Immature natural killer cell (primary cell): ENCODE measurements at places on chromosomes 4 and X. TPM values are rescaled to one million over a fixed set of nuclear protein-coding genes. Genes with fewer than 3 reads are reported as not detected.
A peak's percentile ranks its signal among the peaks of the same experiment; 100 is the strongest.

- peak; percentile 18 for DNase-seq
Measured at GRCh38 chrX:71198066-71198465, 25.0 kb upstream of the GJB1 start.

DNA sequence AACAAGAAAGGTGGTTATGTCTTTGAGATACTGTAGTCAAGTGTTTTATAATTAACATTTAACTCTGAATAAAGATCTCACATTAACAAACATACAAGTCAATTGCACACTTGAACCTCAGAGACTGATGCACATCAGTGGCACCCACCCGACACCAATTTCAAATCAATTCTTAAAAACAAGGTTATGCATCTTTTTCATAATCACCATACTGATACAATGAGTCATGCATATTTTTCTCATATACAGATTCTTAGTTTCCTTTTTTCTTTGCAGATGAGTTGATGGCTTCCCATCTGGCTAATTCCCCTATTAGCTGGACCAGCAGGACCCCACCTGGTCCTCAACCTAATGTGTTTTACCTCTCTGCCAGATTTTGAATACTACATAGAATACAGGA, 136.2 kb upstream of the RPL34 start:
- DNase-seq = no peak

DNA sequence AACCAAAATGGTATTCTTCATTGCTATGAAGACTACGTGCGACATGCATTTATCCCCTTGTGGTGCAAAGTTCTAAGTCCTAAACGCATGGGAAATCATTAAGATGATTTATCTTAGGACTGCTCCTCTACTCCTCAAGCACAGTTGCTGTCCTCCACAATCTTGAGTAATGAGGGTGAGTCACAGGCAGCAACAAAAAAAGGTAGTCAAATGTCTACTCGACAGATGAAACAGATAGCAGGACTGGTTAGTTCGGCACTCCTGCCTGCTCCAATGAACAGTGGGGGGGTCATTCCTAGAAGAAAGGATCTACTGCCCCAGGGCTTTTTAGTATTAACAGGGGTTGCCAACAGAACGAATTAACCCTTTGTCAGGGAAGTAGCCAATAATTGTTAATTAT, 233.7 kb upstream of the FGF13 start:
- no peak for DNase-seq

DNA sequence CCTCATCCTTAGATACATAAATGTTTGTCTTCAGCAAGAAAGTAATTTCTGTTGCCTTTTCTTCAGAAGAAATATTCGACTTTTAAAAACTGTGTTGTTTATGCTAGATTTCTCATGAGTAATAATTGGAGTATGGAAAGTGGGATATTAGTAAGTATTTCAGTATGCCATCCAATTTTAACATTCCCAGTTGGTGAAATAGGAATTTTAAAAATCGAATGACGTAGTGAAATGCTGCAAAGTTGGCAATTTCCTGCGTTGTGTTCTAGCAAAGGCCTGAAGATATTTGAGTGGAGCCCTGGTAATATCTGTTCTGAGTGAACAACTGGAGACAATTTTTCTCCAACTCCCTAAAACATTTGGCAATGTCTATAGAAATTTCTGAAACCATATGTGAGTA, 190.1 kb downstream of the ZNF330 start:
- no peak for DNase-seq

DNA sequence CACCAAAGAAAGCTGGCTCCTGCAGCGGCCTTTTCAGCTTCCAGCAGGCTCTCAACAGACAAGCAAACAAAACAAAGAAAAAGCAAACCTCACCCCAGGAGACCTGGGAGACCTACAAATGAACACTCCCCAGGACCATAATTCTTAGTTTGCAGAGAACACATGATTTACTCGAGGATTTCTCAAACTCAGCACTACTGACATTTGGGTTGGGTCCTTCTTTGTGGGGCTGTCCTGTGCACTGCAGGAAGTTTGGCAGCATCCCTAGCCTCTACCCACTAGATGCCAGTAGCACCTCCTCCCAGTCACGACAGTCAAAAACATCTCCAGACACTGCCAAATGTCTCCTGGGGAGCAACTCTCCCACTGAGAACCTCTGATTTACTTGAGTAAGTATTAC, 21.9 kb downstream of the APOO start:
- DNase-seq = no peak

DNA sequence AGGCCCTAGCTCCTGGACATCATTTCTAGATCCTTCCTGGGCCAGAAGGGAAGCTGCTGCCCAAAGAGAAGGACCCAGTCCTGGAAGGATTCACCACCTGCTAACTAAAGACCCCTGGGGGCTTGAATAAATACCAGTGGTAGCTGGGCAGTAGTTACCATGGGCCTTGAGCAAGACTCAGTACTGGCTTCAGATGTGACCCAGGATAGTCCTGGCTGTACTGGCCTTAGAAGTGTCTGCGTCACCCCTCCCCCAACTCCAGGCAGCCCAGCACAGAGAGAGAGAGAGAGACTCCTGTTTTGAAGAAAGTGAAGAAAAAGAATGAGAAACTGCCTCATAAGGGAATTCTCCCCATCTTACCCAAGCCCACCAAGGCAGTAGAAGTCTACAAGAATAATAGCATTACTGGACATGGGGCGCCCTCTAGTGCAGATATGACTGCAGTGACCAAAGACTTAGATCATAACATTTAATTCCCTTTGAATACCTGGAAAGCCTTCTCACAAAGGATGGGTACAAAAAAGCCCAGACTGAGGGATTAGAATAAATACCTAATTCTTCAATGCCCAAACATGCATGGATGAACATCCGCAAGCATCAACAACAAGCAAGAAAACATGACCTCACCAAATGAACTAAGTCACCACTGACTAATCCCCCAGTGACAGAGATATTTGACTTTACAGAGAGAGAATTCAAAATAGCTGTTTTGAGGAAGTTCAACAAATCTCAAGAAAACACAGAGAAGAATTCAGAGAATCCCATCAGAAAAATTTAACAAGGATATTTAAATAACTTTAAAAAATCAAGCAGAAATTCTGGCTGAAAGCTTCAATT, 171.8 kb downstream of the HNRNPD start:
- no peak for DNase-seq

DNA sequence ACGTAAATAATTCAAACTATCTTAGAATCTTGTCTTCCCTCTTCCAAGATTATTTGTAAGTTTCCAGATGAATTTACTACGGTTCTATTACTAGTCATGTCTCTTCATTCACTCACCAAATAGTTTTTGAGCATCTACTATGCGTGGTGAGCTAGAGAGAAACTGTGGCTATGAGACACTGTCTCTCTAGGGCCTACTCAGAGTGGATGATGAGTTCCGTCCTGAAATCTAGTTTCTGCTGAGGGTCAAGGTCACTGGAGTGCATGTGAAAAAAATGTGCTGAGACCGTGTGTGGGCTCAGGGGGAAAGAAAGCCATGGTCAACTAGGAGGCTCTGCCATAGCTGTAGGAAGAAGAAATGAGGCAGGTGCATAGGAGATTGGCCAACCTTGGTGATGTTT, 320.2 kb upstream of the GATB start:
- no peak for DNase-seq

DNA sequence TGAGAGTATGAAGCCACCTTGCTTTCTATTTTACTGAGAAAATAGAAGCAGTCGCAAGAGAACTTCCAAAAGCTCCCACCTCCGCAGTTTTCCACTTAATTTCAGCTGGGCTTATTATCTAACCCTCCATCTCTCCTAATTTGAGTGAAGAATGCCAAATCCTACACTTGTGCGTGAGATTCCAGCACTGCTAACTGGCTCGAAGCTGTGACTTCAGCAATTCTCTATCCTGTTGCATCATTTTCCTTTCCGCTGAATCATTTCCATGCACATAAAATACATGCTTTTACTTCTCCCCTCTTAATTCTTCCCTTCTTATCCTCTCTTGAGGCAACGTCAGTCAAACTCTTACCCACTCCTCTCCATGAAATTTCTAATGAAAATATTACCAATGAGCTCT, 189.5 kb downstream of the GASK1B start:
- DNase-seq = no peak

DNA sequence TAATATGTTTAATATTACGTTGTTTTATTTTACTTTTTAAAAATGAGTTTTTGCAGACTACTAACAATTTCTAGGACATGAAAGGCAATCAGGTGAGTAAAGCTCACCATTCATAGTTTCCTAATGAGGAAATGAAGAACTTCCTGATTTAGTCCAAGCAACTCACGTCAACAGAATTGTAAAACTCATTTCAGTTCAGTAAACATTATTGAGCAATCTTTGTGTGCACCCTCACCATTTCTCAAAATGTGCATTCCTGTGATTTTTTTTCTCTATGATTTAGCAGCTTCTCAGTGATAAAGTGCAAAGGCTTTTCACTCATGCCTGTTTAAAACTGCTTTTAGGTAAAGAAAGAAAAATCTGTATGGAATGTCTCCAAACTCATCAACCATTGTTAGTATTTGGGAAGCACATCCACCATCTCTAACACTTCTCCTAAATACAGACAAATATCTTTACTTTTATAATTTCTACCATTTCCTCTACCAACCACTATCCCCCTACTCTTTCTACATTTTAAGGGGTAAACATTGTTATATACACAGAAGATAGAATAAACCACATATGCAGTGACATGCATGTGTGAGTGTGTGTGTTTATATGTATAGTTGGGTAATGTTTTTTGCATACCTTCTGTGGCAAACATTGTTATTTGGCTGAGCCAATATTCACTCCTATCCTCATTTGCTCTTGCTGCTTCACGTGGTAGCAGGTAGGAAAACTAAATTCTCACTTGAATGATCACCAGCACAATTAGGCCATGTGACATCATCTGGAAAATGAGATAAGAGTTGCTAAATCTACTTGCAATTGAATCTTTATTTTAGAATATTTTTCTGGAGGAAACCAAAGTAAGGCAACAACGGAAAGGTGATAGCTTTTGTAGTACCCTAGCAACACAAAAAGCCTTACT, 54.7 kb upstream of the PRDM8 start:
- no peak for DNase-seq

DNA sequence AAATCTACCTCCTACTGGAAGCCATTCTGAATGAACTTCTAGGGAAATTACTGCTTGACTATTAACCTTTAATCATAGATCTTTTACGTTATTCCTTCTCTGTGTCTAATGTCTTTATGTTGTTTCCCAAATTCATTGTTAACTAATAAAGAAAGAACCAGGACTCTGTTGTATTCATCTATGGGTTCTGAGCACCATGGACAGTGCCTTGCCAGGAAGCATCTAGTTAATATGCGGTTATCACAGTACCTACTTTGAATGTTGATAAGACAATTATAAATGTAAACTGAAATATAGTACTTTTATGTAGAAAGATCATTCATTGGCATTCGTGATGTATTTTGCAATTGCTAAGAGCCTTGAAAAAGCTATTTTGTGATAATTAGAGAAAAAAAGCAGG, 23.8 kb downstream of the NWD2 start:
- DNase-seq = no peak

DNA sequence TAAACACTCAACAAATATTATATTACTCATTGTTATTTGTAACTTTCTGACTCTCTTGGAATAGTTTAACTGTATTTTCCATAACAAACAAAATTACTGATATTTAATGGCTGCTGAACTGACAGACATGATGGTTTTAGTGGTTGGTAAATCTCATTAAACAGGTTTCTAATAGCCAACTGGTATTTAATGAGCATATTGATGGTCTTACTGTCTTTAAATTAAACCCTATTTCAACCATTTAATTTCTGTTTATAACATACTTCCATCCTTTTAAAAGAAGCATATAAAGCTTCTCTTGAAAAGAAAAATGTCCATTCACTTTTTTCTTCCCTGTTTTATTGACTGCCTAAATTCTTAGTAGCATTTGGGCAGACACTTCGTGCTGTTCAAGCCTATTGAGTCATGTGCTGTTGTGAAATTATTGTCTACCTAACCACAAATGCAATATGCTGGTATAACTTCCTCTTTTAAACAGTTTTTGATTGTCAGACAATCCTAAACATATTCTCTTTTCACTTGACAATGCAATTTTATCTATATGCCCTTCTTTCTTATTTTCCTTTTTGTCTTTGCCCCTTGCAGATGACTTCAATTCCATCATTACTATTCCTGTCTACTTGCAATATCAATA, 163.9 kb upstream of the SLC7A11 start:
- DNase-seq = no peak

- no peak for DNase-seq
Measured at GRCh38 chr4:26024079-26024478, 110.1 kb downstream of the SMIM20 start.

DNA sequence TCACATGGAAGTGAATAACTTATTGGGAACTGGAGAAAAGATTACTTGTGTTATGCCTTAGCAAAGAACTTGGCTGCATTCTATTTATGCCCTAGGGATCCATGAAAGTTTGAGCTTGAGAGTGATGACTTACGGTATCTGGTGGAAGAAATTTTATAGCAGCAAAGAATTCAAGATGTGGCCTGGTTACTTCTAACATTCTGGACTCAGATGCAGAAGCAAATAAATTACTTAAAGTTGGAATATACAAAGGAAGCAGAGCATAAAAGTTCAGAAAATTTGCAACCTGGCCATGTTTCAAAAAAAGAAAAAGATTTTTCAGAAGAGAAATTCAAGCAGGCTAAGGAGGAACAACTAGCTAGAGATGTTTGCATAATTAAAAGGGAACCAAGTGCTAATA, 252.3 kb upstream of the WDFY3 start:
- no peak for DNase-seq

DNA sequence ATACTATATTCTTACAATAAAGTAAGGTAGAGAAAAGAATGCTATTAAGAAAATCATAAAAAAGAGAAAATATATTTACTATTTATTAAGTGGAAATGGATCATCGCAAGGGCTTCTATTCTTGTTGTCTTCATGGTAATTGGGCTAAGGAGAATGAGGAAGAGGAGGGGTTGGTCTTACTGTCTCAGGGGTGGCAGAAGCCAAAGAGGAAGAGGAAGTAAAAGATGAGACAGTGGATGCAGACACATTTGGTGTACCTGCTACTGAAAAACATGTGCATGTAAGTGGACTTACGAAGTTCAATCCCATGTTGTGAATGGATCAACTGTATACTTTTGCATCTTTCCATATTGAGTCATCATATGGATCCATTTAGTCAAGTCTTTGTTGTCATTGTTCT, 1502.1 kb upstream of the ADGRL3 start:
- DNase-seq = no peak

Gene KCNE5
- polyA plus RNA-seq = 0.79 TPM

Gene COL4A6
- polyA plus RNA-seq = not detected

Gene PAGE5
- not detected for polyA plus RNA-seq

Gene JAKMIP1
- polyA plus RNA-seq = 6.5 TPM

Gene EDA
- polyA plus RNA-seq = not detected

Gene MORF4L2
- polyA plus RNA-seq = 67.8 TPM

Gene CLIC2
- polyA plus RNA-seq = 1.3 TPM

Gene ZDHHC15
- not detected for polyA plus RNA-seq

Gene CSAG3
- not detected for polyA plus RNA-seq

Gene MAGEC2
- not detected for polyA plus RNA-seq

Gene ETDB
- not detected for polyA plus RNA-seq

Gene GAGE12H
- not detected for polyA plus RNA-seq

Gene TMSB15A
- 0.92 TPM for polyA plus RNA-seq

Gene TNMD
- not detected for polyA plus RNA-seq
